ENCODE measurements at places on chromosomes 1 and 21.
A peak's percentile ranks its signal among the peaks of the same experiment; 100 is the strongest.

GRCh38 chr1:238187575-238187949 lies 296.8 kb upstream of the ZP4 start:
- DNase-seq = no peak

- DNase-seq = peak; percentile 41
Measured at GRCh38 chr21:44293551-44294231, 6.2 kb upstream of the PFKL start.

GRCh38 chr1:85623061-85623471 lies 42.5 kb downstream of the CCN1 start:
- no peak for DNase-seq

- no peak for DNase-seq
Measured at GRCh38 chr21:44067011-44067839, 40.0 kb upstream of the PWP2 start.

GRCh38 chr1:215083383-215083961 lies 935 bp downstream of the KCNK2 start:
- no peak for DNase-seq

DNA sequence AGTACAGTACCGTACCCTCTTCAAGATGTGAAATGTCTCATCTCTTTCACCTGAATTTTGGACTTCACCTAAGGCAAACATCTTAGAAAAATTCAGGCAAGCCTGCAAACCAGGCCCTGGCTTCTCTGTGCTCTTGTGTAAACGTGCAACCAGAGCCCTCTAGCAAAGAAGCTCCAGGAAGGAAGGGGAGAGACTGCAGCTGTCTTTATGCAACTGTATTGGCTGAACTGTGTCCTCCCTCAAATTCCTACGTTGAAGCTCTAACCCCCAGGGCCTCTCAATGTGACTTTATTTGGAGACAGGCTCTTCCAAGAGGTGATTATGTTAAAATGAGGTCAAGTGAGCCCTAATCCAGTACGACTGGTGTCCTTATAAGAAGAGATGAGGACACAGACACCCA lies 60.3 kb downstream of the SLC45A1 start:
- DNase-seq = no peak
